ENCODE measurements at places on chromosomes 16 and 17. TPM values are rescaled to one million over a fixed set of nuclear protein-coding genes. Genes with fewer than 3 reads are reported as not detected.

DNA sequence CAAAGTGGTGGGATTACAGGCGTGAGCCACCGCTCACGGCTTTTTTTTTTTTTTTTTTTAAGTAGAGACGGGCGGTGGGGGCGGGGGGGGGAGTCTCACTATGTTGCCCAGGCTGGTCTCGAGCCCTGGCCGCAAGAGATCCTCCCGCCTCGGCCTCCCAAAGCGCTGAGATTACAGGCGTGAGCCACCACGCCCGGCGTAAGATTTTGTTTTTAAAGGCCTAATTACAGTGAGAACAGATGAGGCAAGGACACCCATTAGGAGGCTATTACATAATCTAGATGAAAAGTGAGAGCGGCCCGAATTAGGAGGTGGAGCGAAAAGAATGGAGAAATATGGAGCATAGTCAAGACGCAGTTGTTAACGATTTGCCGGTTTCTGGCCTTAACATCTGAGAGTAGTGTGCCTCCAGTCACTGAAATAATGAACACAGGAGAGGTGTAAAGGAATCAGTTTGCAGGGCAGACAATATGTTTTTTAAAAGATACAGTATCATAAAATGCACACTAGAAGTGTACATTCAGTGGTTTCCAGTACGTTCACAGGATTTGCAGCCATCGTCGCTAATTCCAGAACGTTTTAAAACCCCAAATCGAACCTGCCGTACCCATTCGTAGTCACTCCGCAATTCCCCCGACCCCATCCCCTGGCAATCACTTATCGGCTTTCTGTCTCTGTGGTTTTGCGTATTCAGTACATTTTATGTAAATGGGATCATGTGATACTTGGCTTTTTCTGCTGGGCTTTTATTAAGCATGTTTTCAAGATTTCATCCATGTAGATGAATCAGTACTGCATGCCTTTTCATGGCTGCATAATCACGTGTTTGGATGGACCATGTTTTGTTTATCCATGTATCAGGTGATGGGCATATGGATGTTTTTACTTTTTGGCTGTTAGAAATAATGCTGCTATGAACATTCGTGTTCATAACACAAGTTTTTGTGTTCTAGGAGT lies 1.4 kb upstream of the SLX4 start:
- no peak for DNase-seq

- no peak for DNase-seq
These were observed 17.7 kb downstream of the PRAC1 start for GRCh38 chr17:48704361-48705248.

GRCh38 chr17:3656755-3657587 lies 11.4 kb downstream of the TAX1BP3 start:
- no peak for DNase-seq

- DNase-seq = no peak
These were observed 1.9 kb upstream of the PDK2 start for GRCh38 chr17:50093246-50093645.

DNA sequence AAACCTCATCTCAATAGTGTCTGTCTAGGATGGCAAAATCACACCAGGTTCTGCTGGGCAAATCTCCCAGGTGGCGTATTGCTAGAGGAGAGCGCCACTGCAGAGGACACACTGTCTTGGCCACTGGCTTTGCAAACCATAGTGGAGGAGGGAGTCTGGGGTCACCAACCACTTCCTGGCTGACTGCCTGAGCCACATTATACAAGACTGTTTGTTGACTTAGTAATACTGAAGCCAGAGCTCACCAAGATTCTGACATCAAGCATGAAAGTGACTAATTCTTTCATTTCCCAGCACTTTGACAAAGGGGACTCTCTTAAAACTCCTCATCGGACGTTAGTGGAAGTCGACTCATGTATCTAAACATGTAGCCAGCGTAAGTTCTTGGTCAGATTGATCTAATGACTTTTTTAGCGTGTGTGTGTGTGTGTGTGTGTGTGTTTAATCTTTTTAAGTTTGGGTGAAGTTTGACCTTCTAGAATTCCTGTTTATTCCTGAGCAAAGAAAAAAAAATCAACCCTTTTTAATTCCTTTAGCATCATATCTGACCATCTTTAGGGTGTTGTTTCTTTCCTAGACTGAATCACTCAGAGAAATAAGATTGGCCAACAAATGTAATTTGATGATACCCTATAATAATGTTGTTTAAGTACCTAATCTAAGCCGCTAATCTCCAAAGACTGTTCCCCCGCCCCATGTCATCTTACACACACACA lies 13.7 kb downstream of the PITPNC1 start:
- no peak for DNase-seq

GRCh38 chr17:17201907-17202306 lies 4.2 kb downstream of the PLD6 start:
- no peak for DNase-seq

GRCh38 chr16:73255031-73255430 lies 207.1 kb upstream of the ZFHX3 start:
- DNase-seq = no peak

GRCh38 chr16:88836791-88837190 lies 20.0 kb downstream of the GALNS start:
- DNase-seq = no peak

DNA sequence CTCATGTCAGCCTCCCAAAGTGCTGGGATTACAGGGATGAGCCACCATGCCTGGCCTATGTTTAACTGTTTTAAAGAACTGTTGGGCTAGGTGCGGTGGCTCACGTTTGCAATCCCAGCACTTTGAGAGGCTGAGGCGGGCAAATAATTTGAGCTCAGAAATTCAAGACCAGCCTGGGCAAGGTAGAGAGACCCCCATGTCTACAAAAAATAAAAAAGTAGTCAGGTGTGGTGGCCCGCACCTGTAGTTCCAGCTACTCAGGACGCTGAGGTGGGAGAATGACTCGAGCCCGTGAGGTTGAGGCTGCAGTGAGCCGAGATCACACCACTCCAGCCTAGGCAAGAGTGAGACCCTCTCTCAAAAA lies 1.9 kb upstream of the ITGAL start:
- no peak for DNase-seq

DNA sequence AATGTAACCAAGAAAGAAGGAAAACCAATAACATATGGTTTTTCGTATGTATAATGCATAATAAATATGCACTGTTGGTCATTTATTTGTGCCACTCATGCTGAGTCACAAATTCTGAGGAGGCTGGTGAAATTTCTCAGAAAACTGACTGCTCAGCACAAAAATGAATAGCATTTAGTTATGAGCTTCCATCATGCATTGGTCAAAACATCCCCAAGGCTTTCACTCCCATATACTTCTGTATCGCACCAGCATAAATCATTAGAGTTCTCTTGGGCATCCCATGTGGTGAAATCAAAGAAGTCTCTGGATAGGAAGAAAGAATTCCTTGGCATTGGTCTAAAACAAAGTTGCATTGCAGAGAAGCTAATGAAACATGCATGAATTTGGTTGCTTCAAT lies 785.6 kb upstream of the CDH8 start:
- DNase-seq = no peak

- no peak for DNase-seq
These were observed 135.6 kb downstream of the PARN start for GRCh38 chr16:14494396-14494966.

GRCh38 chr16:1069154-1069553 lies 3.4 kb upstream of the SSTR5 start:
- no peak for DNase-seq

- DNase-seq = no peak
These were observed 17.1 kb upstream of the VPS4A start for GRCh38 chr16:69294051-69294450.

Gene FBXO39
- not detected for polyA plus RNA-seq
